Cardiac muscle cell (in vitro differentiated cells and primary cell): ENCODE measurements at places on chromosomes 16 and 17.

DNA sequence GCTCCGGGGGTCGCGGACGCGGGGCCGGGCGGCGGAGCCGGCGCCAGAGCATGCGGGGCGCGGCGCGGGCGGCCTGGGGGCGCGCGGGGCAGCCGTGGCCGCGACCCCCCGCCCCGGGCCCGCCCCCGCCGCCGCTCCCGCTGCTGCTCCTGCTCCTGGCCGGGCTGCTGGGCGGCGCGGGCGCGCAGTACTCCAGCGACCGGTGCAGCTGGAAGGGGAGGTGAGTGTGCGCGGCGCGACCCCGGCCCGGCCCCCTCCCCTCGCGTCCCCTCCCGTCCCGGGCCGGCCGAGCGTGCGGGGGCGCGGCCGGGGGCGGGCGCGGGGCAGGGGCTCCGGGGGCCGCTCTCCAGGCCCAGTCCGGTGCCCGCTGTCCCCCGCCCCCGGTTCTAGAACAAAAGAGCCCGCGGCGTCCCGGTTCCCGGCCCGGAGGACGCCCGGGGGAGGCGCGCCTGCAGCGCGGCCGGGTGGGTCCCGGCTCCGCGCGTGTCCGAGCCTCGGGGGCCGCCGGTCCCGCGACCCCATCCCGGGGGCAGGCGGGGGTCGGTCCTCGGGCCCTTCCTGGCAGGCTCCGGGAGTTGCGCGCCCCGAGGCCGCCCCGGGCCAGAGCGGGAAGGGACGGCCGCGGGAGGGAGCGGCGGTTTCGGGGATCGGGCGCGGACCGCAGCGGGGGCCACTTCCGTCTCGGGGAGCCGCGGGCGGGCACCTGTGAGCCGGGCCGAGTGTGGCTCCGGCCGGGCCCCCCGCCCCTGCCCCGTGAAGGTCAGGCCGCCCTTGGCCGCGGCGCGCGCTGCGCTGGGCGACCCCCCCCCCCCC, 563 bp downstream of the METRNL start:
- no peak for DNase-seq

- no peak for DNase-seq
Measured at GRCh38 chr17:55347341-55347740, 74.3 kb downstream of the MMD start.

DNA sequence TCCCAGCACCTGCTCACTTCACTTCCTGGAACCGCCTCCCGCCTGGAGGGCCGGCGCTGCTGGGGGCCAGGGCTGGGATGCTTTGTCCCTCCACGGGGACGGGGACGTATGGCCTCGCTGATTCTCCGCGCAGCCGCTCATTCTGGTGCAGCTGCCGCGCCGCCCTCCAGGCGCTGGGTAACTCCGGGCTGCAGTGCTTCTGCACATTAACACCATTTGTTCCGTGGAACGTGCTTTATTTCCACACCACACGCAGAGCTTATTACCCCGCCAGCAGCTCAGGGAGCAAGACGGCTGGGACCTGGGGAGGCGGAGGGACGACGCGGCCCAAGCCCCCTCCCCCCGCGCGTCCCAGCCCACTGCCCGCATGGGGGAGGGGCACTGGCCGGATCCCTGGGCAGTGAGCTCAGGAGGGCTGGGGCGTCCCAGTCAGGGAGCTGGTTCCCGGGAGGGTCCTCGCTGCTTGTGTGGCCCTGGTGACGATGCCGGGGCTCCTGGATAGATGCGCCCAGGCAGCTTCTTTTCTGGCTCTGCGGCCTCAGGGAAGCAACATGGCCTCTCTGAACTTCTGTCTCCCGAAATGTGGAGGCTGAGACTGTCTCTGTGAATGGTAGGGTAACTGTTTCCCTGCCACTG, 45.4 kb upstream of the ACSF3 start:
- no peak for DNase-seq

DNA sequence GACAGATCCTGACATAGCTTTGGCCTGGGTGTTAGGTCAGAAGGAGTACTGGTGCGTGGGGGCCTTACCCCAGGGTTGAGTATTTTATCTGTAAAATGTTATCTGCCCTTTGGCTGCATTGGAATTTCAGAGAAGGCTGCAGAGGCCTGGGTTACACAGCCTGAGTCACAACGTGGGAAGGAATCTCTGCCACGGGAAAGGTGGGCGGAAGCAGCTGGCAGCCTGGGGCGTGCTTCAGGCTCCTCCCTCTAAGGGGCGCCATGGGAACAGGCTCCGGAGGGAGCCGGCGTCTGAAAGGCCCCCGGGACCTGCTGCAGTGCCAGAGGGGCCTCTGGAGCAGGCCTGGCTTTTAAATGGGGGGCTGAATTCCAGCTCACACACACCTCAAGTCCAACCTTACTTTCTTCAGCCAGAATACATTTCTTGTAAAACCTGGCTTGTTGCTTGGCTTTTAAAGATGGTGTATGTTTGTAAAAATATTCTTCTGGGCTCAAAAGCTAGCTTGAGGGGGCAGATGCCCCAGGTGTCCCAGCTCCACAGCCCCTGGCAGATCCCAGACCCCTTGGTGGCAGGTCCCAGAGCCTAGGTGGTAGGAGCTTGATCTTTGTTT, 142.2 kb downstream of the RAB11FIP4 start:
- peak; percentile 79 for DNase-seq

GRCh38 chr16:8458481-8459046, 131.7 kb downstream of the TMEM114 start:
- DNase-seq, result no peak

DNA sequence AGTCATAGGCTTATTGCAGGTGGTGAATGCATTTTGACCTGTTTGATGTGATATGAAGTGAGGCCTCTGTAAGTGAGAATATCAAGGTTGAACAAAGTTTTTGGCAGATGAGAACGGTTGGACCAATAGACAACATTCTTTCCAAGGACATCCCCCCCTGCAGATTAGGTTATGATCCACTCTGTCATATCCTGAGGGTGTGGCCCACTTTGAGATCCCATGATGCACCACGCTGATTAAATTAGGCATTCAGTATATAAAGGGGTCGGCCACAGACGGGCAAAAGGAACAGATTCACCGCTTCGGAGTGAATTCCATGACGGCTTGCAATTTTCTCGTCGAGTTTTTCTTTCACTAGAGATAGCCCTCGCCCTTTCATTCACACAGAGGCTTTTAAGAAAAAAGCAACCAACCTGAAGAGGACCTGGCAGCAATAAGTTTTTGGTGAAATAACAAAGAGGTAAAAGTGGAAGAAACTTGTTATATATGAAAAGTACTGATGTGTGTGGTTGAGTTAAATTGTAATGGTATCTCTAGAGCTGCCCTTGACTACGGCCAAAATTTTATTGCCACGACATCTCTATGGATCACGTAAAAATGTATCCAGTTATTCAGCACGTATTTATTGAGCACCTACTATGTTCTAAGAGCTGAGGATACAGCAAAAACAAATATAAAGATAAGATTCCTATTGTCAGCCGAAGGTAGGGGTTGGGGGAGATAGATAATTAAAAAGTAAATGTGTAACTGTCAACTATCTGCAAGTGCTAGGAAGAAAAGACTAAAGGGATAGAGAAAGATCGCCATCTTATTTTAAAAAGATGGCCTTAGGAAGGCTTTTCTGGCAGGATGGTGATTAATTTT, 1.7 kb upstream of the RBBP6 start:
- DNase-seq, result no peak

DNA sequence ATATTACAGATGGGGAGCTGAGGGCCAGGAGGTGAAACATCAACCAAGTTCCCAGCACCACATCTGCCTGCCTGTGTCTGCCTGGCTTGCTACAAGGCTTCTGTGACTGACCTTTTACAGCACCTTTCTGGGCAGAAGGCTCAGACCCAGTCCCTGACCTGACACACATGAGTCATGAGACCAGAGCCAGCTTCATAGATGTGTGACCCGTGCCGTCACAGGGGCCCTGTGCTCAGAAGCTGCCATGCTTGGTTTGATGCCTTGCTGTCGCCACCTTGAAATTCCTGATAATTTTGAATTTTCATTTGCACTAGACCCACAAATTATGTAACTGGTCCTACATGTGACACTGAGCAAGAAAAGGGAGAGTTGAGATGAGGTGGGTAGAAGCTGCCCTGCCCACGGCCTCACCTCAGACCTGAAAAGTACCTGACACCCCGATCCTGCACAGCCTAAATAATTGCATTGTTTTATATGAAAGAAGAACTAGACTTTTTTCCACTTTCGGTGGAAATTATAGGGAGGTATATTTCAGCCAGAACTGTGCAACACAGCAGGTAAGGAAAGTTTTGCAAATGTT, 13.3 kb upstream of the PECAM1 start:
- no peak for DNase-seq

- DNase-seq, result no peak
Measured at GRCh38 chr17:64162554-64162953, 32.6 kb upstream of the ERN1 start.

DNA sequence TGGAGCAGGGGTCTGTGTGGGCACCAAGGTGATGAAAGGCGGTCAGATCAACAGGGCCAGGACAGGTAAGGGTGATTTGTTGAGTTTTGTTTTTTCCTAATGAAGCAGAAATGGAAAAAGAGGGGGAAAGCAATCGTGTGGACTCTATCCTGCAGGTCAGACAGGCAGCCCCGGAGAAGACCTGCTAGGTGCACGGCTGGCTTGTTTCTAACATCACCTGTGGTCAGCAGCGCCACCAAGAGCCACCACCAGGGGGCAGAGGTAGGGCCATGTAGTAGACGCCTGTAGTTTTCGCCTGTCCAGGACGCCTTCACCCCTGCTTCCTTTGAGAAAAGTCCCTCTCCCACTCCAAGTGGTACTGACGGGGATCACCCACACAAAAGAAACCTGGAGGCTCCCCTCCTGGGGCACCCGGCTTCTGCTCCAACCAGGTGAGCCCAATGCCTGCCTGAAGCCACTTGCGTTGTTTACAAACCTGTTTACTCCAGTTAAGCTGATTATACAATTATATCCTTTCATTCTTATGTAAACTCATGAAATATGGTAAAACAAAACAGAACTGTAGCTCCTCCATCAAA, 54.2 kb upstream of the SEC14L1 start:
- peak; percentile 84 for DNase-seq

- DNase-seq, result no peak
Measured at GRCh38 chr16:15593235-15593634, 49.7 kb downstream of the MARF1 start.

- DNase-seq, result no peak
Measured at GRCh38 chr17:50192618-50193291, 8.7 kb downstream of the COL1A1 start.

DNA sequence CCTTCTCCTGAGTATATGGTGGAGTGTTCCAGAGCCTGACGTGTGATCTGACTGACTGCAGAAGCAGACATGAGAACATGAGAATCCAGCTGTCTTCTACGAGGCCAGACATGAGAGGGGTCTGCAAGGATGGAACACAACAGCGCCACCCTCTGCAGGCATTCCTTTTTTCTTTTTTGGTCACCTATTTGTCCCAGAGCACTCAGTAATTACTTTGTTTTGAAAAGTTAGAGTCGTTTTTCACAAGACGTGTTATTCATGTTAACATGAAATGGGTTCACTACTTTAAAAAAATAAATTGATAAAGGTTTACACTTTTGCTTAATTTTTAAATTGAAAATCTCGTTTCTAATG, 43.8 kb upstream of the ATP2A3 start:
- DNase-seq, result no peak

DNA sequence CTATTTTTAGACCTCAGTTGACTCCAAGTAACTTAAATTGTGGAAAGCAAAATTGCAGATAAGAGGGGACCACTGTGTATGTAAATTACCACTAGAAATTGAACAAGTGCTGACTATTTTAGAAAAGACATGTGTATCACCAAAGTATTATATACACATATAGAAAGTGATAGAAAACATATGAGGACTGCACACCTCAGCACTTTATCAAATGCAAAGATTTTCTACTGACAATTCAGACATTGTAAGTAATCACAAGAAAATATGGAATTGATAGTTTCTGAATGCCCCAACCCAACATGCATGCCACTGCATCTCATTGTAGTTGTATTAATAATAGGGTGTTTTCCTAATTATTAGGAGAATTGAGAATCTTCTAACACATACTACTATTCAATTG, 536.5 kb downstream of the CDH11 start:
- DNase-seq, result peak; percentile 17

DNA sequence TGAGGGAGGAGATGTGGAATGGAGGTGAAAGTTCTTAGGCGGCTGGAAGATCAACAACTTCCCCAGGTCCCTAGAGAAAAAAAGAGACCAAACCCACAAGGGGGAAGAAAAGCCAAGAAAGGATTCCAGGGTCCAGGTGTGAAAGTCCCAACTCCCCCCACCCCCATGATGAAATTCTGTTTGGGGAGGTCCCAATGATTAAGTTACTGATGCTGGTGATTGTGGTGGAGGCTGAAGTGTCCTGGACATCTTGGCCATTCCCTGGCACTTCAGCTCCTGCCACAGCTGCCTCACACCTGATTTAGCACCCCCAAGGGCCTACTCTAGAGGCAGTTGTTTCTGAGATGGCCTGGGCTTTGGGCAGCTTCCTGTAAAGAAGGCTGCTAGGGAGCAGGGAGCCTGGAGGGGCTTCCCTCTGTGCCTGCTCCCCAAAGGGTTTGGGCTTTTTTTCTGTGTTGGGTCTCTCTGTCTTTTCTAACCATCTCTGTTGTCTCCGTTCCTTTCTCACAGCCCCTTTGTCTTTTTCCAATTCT, 13.1 kb downstream of the HOXB4 start:
- no peak for DNase-seq

DNA sequence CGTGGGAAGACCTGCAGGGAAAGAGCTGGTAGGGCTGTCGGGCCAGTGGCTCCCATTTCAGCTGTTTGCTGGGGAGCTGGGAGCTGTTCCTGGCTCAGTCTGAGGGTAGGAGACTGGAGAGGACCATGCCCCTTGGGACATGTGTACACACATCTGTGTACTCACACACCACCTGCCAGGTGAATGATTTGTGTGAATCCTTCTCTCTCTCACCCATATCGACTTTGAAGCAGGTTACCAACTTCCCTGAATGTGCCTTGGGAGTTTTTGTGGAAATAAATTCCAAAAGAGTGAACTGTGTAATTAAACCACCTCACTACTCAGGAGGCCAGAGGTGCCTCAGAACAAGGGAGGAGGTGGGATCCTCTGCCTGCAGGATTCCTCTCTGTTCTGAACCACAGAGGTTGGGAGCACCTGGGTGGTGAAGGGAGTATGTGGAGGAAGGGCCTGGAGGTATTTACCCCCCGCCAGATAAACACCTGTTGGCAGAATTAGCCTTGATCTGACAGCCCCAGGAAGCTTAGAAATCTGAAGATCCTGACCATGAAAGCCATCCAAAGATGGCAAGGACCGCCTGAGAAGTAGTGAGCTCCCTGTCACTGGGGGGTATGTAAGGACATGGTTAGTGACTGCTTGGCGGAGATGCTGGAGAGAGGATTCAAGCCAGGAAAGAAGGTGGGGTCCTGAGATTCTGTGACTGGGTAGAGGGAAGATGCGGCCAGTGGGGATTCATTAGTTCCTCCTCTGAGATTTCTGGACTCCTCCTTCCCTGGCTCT, 3.3 kb downstream of the ABCC3 start:
- no peak for DNase-seq

- DNase-seq, result peak; percentile 17
Measured at GRCh38 chr17:79746889-79747507, 16.3 kb downstream of the ENPP7 start.
